Myometrial cell (primary cell): ENCODE measurements at places on chromosomes 5 and 9. TPM values are rescaled to one million over a fixed set of nuclear protein-coding genes. Genes with fewer than 3 reads are reported as not detected.

The SLU7 gene
- total RNA-seq: 22.8 and 36.9 TPM in 2 replicates

The MCTP1 gene
- total RNA-seq: 7.2 and 8.3 TPM in 2 replicates

The SAPCD2 gene
- total RNA-seq: 17.3 and 17.5 TPM in 2 replicates

The SH2D3C gene
- under 0.01 TPM in 1 of 2 replicates, not detected in the other for total RNA-seq

The GRHPR gene
- 151 and 158 TPM in 2 replicates for total RNA-seq

The FUT7 gene
- total RNA-seq: not detected in 2 replicates

The DDX4 gene
- not detected in 2 replicates for total RNA-seq

The LCP2 gene
- total RNA-seq: not detected in 2 replicates

The C9 gene
- total RNA-seq: not detected in 2 replicates

The SLC6A3 gene
- total RNA-seq: not detected in 2 replicates

The INSL6 gene
- not detected in 2 replicates for total RNA-seq

The CYLC2 gene
- not detected in 2 replicates for total RNA-seq

The TGFBI gene
- 669 and 671 TPM in 2 replicates for total RNA-seq

The LMAN2 gene
- 312 and 382 TPM in 2 replicates for total RNA-seq

The CBY3 gene
- total RNA-seq: not detected in 2 replicates

The C9orf50 gene
- not detected in 2 replicates for total RNA-seq

The CCDC192 gene
- total RNA-seq: not detected in 2 replicates

The TMC1 gene
- total RNA-seq: not detected in 2 replicates

The SHISAL2B gene
- total RNA-seq: not detected in 2 replicates

The IFNA13 gene
- total RNA-seq: not detected in 2 replicates

The FAM221B gene
- total RNA-seq: not detected in 2 replicates

The ANKRD18A gene
- total RNA-seq: not detected in 2 replicates

The LHX6 gene
- not detected in 2 replicates for total RNA-seq

The OCLN gene
- total RNA-seq: 0.58 and 1.2 TPM in 2 replicates

The ITK gene
- not detected in 2 replicates for total RNA-seq

The TAF11L11 gene
- total RNA-seq: not detected in 2 replicates

The SLC34A3 gene
- total RNA-seq: not detected in 2 replicates

The PCDHGA3 gene
- total RNA-seq: 0.18 TPM in 1 of 2 replicates, not detected in the other

The TXNDC8 gene
- total RNA-seq: not detected in 2 replicates

The DELE1 gene
- 34.9 and 46.6 TPM in 2 replicates for total RNA-seq

The NCS1 gene
- 49.6 and 50.2 TPM in 2 replicates for total RNA-seq
